Posterior vena cava (tissue), 2 donors: ENCODE measurements at places on chromosomes 7 and 10. TPM values are rescaled to one million over a fixed set of nuclear protein-coding genes. Genes with fewer than 3 reads are reported as not detected.

Gene TBX20
- total RNA-seq: not detected

Gene LIPF
- total RNA-seq: not detected

Gene TSPAN13
- total RNA-seq: 7.8 TPM

Gene HABP2
- not detected for total RNA-seq

DNA sequence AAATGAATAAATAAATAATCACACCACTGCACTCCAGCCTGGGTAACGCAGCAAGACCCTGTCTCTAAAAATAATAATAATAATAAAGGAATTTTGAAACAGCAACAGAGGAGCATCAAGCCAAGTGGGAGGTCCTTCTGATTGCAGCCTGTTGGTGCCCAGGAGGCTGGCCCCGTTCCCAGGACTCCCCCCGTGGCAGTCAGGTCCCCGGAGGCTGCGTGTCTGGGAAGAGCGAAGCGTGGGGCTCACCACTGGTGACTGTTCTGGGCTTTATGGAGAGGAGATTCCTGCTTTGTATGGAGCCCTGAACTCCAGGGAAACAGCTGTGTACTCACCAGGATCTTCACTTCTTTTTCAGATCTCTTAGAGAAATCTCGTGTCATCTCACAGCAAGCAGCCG lies 19.3 kb upstream of the MYH16 start:
- DNase-seq: no peak

DNA sequence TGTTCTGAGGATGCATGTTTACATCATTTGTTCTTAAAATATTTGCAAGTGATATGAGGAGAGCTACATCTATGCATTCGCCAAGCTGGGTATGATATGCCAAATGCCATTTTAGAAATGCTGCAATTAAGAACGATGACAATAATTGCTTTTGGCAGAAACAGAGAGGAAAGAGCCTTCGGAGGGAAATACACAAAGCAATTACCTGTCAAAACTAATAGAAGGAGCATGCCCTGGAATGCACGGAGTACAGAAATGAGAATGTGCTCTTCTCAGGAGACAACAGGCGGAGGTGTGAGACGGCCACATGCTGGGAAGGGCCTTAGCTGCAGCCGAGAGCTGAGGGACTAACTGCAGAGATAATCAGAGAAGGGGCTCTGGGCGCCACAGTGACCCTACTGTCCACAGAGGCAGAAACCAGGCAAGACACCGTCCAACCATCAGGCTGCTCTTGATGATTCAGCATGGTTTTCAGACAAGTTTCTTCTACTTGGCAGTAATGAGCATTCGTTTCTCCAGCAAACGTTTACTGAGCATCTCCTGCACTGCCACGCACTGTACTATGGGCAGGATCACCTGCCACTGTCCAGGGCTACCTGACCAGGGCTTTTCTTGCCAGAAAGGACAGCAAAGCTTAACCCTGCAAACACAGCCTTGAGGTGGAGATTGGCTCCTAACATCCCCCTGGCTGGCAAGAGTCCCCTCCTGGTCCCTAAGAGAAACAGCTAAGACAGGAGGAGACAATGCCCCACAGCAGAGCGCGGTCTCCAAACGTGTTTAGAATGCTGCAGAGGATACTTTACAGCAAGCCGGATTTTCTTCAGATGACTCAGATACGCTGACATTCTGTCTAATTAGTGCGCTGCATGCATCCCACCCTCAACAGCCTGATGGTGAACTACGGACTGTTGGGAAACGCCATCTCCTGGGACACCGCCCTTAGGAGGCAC lies 18.1 kb downstream of the VIPR2 start:
- no peak for DNase-seq

DNA sequence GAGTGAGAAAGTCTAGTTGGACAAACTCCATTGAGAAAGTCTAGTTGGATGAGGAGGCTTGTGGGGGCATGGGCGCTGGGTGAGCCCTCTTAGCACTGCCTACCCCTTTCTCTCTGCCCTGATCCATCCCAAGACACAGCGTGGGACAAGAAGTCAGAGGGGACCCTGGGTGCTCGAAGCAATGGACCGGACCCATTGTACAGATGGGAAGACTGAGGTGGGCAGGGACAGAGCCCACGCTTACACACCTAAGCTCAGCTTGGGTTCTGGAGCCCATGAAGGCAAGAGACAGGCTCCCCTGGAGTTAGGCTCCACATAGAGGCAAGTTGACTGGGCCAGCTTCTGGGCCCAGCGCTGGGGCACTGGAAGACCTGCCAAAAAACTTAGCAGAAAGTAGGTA lies 126.8 kb upstream of the TNRC18 start:
- no peak for DNase-seq

- no peak for DNase-seq
Observed at GRCh38 chr7:101521430-101521925, 107.6 kb downstream of the MYL10 start.

GRCh38 chr10:100662067-100662466 lies 83.3 kb upstream of the PAX2 start:
- no peak for DNase-seq

DNA sequence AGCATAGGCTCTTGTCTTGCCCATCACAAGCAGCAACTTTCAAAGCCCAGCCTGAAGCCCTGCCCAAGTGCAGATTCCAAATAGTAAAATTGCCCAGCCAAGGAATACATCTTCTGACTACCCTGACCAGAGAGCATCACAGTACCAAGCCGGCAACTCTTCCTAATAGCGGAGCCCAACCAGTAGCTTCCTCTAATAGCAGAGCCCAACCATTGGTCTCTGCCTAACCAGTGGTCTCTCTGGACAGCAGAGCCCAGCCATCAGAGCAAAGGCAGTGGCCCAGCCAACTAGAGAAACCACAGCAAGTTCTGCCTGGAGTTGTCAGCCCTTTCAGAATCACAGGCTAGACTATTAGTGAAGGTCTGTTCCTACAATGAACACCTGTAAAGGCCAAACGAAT lies 285.6 kb downstream of the HGF start:
- peak; percentile 86 for DNase-seq

GRCh38 chr7:135156290-135156689 lies 8.4 kb downstream of the TMEM140 start:
- DNase-seq: no peak
